WERI-Rb-1 (cell line): ENCODE measurements at places on chromosomes 4 and X.

DNA sequence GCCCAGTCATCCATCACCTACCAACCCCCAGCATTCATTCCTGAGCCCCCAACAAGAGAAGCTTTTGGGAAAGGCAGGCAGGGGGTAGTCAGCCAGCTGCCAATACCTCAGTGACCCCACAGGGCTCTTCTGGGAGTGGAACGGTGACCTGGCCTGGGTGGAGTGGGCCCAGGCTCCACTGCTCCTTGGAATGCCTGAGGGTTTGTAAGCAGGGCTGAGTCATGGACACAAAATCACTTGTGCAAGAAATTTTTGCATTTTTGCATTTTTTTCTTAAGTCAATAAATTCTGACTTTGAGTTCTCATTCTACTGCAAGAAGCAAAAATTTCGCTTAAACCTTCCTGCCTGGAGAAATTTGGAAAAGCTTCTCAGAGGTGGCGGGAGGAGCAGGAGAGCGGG is 18.5 kb downstream of the SORCS2 start:
- DNase-seq = no peak

- no peak for DNase-seq
Measured at GRCh38 chrX:130876226-130876625, 26.8 kb downstream of the ENOX2 start.

GRCh38 chr4:182695842-182696241 is 221.3 kb downstream of the DCTD start:
- no peak for DNase-seq

GRCh38 chr4:103375278-103375677 is 177.1 kb upstream of the CENPE start:
- no peak for DNase-seq

- no peak for DNase-seq
Measured at GRCh38 chr4:25425361-25425760, 48.3 kb downstream of the ANAPC4 start.

DNA sequence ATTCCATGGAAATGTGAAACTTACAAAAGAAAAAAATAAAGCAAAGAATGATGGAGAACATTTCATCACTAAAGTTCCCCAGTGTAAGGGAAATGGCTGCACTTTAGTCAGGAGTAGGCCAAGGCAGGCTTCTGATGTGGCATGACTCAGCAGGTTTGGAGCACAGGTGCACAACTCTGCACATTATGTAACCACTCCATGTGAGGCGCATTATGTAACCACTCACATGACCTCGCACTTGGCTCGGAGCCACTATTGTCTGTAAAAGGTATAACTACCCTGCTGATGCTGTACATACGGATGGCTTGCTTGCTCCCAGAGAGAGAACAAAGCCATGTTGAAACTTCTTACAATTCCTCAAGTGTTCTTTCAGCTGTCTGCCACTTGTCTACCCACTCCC is 727.6 kb downstream of the TRAM1L1 start:
- DNase-seq = no peak

GRCh38 chr4:128455480-128455879 is 167.9 kb upstream of the PGRMC2 start:
- DNase-seq = no peak

GRCh38 chrX:120428309-120428708 is 40.8 kb downstream of the LAMP2 start:
- DNase-seq = no peak

- DNase-seq = no peak
Measured at GRCh38 chr4:189436207-189436606, 504.5 kb upstream of the FRG1 start.

- no peak for DNase-seq
Measured at GRCh38 chrX:103248553-103248952, 6.4 kb downstream of the TCEAL8 start.

DNA sequence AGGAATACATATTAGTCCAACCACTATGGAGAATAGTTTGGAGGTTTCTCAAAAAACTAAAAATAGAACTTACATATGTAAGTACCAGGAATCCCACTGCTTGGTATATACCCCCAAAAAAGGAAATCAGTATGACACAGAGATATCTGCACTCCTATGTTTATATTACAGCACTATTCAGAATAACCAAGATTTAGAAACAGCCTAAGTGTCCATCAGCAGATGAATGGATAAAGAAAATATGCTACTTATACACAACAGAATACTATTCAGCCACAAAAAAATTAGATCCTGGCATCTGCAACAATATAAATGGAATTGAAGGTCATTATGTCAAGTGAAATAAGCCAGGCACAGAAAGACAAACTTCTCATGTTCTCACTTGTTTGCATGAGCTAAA is 27.5 kb upstream of the ABCG2 start:
- no peak for DNase-seq

GRCh38 chrX:69357317-69357716 is 146.8 kb upstream of the NALF2 start:
- DNase-seq = no peak

GRCh38 chr4:92175250-92175649 is 128.5 kb upstream of the GRID2 start:
- no peak for DNase-seq

- no peak for DNase-seq
Measured at GRCh38 chr4:151541389-151542071, 132.6 kb downstream of the FHIP1A start.

DNA sequence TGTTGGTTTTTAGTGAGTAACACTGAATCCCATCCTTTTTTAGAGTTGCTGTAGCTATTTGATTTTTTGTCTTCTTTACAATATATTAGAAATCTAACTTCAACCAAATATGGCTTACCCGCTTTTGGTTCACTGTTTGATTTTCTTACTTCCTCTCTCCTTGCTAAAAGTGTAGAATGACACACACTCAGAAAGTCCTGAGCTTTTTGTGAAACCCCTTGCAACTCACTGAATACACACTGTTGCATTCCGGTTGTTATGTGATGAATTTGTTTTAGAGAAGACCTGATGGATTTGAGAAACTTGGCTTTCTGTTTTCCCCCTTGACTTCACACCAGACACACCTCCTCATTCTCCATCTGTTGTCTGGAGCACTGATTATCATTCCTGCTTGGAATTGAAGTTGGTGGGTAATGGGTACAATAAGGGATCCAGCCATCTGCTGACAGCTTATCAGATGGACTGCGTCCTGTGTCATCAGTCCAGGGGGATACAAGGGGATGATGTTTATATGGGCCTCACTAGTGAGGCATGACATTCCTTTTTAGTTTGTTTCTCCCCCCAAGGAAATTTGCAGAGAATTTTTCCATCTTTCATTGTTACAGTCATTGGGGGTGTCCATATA is 5.2 kb downstream of the TMEM164 start:
- DNase-seq = peak; percentile 20

GRCh38 chr4:120926358-120927025 is 4.0 kb upstream of the PRDM5 start:
- no peak for DNase-seq

GRCh38 chr4:42510225-42510624 is 112.9 kb downstream of the SHISA3 start:
- no peak for DNase-seq

DNA sequence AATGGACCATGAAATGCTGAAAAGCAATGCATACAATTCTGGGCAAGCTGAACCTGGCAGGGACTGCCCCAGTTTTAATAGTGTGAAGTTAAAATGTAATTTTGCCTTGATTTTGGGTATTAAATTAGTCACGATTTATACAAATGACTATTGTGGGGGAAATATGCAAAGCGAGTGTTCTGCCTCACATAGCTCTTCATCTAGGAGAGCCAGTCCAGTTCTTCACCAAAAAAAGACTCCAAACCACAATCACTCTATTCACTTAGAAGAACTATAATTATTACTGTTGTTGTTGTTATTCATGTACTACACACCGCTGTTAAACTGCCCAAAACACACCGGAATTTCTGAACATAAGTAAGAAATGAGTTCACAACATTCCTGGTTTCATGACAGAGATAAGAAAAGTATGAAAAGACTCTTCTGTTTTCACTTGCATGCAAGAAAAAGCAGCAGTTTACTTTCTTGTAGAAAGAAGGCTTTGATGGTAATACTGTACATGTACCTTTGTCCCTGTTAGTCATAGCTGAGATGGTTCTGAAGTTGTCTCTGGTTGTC is 101.9 kb downstream of the QRFPR start:
- DNase-seq = no peak

DNA sequence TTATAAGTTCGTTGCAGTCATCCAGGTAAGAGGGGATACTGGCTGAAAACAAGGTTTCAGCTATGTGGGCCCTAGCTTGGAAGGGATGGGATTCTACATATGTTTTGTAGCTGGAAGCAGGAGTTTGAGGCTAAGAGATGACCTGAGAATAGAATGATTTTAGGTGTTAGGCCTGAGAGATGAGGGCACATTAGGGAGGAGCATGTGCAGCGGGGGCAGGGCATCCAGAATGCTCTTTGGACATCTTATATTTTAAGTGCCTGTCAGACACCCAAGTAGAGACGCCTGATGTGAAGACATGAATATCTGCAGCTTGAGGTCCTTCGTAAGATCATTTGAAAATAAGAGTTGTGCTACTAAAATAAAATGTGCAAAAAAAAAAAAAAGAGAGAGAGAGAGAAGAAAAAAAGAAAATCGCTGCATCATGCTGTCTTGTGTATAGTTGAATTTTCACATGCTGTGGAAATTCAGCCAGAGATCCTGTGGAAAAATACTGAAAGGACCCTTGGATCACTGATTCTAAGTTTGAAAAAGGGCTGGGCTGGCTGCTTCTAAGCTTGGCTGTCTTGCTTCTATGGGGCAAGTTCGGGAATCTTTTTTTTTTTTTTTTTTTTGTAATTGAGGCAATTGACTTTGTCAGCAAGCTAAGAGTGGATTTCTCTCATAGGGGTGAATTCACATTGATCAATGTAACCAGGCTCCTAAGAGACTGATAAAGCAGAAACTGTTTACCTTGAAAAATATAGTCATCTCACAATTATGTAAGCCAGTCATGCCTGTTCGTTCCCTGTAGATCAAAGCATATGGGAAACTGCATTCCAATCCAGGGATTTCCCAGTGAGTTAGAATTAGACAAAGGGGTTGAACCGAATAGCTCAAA is 341.0 kb upstream of the GATB start:
- DNase-seq = no peak

- DNase-seq = no peak
Measured at GRCh38 chr4:77505275-77505957, 100.2 kb upstream of the CXCL13 start.
